Kidney tubule cell (primary cell): ENCODE measurements at places on chromosomes 5 and 9.

GRCh38 chr5:1727571-1727970, 72.1 kb downstream of the MRPL36 start:
- no peak for DNase-seq

GRCh38 chr9:132124800-132125199, 37.1 kb upstream of the NTNG2 start:
- no peak for DNase-seq

DNA sequence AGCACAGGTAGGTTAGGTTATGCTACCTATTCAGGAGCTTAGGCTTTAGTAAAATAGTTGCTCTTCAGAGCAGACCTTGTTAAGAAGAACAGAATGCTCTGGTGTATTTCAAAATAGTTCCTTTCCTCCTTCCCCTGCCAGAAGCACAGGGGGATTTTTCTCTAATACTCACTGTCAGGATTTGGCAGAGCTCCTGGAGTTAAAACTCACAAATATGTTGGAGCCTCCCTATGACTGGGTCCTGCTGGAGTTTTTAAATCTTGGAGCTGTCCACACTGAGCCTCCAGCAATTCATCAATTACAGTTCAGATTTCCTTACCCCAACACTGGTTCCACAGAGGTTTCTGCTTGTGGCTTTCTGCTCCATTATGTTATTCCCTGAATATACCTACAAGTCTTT, 1233.8 kb upstream of the WWC1 start:
- DNase-seq: no peak

- no peak for DNase-seq
Measured at GRCh38 chr9:136314944-136315343, 11.1 kb upstream of the CCDC187 start.
